ENCODE measurements at places on chromosomes 11 and 22.

GRCh38 chr11:118908264-118908663 is 17.5 kb downstream of the BCL9L start:
- DNase-seq = no peak

GRCh38 chr11:126716456-126717083 is 284.0 kb downstream of the KIRREL3 start:
- DNase-seq = no peak

GRCh38 chr11:123062892-123063825 is 1.2 kb upstream of the HSPA8 start:
- DNase-seq = peak; percentile 63

DNA sequence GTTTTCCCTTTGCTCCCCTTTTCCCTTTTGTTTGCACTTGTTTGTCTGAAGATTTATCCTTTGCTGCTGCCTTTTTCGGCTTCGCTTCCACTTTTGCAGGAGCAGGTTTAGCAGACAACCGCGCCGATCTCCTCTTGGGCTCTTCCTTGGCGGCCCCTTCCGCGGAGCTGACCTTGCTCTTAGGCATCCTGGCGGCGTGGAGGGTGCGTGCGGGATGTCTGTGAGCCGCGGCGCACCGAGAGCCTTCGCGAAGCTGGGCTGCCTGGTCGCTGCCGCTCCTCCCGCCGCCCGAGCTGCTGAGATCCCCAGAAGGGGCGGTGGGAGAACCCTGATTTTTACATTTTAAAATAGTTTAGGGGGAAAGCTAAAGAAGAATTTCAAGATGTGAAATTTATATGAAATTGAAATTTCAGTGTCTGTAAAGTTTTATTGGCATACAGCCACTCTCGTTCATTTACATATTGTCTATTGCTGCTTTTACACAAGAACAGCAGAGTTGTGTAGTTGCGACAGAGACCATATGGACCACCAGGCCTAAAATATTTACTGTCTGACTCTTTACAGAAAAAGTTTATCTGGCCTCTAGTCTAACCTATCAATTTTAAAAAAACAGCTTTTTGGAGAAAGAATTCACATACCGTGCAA is 105.2 kb upstream of the RRM1 start:
- no peak for DNase-seq

DNA sequence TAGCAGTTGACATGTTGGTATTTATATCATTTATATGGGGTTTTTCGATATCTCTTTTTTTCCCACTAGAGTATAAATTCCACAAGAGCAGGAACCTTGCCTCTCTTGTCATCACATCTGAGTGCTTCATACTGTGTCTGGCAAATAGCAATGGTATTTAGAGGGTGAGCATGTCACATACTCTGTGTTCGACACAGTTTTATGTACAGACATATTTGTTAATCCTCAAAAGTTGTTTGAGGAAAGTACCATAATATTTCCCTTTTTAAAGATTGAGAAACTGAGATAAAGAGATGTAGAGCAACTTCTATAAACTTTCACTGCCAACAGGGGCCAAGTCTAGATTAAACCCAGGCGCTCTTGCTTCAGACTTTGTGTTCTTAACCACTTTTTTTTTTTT is 324.6 kb upstream of the PDGFD start:
- DNase-seq = no peak

DNA sequence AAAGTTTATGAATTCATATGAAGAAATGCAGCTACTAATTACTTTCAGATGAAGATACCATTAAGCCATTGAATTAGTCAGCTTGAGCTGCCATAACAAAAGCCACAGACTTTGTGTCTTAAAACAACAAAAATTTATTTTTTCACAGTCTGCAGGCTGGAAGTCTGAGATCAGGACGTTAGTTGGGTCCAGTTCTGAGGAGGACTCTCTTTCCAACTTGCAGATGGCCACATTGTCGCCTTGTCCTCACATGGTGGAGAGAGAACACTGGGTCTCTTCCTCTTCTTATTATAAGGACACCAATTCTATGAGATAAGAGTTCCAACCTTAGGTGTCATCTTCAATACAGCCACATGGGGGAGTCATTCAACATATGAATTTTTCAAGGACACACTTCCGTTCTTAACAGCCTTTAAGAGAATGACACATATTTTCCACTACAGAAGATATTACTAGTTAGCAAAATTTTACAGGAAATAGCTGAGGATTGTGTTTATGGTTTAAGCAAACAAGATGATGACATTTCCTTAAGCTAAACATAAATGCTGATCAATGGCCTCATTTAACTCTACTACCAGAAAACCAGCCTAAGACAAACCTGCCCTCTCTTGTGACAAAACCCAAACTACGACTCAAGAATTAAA is 56.0 kb downstream of the DCUN1D5 start:
- peak; percentile 93 for DNase-seq

DNA sequence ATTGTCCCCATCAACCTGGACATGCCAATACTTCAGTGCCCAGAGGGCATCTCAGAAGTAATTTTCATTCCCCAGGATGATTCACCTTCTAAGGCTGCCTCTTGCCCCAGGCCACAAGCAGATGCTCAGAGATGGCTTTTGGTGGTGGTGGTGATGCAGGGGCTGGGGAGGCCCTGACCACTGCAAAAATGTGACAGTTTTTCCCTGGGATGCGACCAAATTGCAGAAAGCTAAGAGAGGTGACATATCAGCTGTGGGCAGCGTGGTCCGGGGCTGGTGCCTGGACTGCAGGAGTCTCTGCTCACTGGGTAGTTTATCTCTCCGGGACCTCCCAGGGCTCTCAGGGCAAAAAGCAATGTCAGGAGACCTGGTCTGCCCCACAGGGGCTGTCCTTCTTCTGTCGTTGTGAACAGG is 39.7 kb upstream of the ACCSL start:
- no peak for DNase-seq

DNA sequence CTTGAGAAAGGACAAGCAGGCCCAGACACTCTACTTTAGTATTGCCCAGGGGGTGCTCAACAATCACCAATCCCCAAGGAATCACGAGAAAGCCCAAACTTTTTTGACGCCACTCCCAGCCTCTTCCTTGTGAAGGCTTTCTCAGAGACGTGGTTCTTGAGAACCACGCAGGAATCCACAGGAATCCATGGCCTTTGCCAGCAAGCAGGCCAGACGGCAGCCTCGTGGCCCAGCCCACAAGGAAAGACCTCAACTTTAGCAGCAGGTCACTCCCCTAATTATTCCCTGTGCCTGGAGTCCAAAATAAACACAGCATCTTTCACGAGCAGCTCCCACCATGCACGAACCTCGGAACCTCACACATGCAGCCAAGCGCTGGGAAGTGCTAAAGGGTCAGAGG is 104.2 kb downstream of the WT1 start:
- no peak for DNase-seq

DNA sequence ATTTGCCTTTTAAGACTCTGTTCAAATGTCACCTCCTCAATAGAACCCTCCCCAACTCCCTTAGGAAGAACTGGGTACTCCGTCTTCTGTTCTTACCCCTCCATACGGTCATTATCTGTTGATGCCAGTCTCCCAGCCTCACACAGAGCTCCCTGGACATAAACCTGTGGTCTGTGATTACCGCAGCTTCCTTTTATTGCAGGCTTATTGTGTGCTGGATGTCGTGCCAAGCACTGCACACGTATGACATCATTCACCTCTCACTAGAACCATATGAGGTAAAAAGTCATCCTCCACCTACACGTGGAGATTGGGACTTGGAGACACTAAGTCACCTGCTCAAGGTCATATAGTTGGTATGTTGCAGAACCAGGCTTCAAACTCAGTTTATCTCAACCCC is 15.3 kb downstream of the PTPN5 start:
- DNase-seq = no peak

DNA sequence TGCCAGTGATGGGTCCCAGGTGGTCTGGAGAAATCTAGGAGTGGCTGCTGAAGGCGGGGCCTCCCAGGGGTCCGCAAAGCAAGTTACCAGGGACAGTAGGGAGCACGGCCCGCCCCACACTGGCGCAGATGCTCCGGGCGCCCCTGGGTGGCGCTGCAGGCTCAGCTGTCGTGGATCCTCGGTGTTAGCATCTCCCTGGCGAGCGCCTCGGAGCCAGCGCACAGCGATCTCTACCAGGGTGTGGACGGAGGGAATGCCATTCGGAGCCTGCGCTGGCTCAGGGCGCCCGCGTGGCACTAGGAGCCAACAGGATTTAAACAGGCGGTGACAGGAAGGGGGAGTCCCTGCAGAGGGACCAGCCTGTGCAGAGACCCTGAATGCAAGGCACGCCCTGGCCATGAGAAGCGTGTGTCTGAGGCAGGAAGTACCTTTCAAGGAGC is 20.2 kb downstream of the FADS3 start:
- DNase-seq = peak; percentile 79

DNA sequence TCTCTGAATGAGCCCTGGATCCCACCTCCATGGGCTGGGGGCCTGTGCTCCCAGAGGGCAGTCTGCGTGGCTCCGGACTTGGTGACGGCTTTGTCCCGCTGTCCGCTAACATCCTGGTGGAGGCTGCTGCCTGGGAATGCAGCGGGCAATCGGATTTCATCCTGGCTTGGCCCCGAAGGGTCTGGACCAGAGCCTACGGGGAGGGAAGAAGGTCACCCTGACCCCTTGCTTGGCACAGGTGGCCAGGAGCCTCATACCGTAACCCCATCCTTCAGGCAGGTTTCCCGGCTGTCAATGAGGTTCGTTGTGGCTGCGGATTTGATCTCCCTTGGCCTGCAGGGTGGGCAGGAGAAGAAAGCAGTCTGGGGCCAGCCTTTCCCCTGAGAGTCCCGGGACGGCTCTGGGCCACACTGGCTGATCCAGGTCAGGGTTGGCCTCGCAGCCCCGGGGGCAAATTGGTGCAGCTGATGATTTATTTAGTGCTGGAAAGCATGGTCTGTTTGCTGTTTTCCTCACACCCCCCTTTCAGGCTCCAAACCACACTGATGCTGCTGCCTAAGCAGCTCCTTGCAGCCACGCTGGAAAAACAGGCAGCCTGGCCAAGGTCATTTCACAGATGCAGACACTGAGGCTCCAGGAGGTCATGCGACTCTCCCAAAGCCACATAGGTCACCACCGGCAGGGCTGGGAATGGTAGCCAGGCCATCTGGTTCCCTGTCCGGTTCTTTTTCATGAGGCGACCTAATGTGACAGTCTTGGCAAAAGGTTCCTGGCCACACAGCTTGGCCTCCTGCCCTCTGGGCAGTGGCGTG is 15.0 kb downstream of the PRDM11 start:
- no peak for DNase-seq

GRCh38 chr11:13315517-13316432 is 38.2 kb downstream of the BMAL1 start:
- no peak for DNase-seq
